Stimulated activated CD8-positive, alpha-beta memory T cell treated with anti-CD3 and anti-CD28 coated beads, Interleukin-7, amount 100 ng/mL, for 4 hours (primary cell): ENCODE measurements at places on chromosomes 2 and 18.

DNA sequence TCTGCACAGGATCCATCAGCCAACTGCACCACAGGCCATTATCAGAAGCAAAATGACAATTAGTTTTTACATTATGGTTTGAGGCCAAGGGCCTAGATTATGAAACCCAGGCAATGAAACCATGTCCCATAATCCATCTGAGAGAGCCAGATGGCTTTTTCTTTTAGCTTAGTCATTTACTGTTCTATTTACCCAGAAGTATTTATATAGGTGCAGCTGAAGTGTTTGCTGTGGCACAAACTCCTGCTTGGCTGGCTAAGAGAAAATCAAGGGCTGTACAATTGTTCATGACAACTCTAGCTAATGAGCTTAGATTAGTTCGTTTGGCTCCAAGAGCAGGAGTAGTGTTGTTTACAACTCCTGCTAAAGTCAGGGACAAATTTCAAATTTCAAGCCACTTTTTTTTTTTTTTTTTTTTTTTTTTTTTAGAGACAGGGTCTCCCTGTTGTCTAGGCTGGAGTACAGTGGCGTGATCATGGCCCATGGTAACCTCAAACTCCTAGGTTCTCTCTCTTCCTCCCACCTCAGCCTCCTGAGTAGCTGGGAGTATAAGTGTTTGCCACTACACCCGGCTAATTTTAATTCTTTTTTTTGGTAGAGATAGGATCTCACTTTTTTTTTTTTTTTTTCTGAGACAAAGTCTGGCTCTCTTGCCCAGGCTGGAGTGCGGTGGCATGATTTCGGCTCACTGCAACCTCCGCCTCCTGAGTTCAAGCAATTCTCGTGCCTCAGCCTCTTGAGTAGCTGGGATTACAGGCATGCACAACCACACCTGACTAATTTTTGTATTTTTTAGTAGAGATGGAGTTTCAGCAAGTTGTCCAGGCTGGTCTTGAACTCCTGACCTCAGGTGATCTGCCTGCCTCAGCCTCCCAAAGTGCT is 18.4 kb upstream of the REV1 start:
- DNase-seq = no peak

DNA sequence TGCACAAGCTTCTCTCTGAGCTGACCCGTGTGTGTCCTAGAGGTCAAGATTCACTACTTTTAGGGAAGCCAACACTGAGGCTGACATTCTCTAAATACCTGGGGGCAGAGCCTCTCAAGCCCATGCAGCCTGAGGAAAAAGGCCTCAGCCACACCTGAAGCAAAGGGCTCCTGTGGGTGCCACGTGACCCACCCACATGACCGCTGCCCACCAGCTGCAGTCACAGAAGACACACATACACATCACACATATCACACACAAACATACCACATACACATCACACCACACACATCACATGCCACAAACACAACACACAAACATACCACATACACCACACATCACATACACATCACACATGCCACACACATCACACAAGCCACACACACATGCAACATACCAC is 14.6 kb downstream of the TMEM177 start:
- DNase-seq = no peak

DNA sequence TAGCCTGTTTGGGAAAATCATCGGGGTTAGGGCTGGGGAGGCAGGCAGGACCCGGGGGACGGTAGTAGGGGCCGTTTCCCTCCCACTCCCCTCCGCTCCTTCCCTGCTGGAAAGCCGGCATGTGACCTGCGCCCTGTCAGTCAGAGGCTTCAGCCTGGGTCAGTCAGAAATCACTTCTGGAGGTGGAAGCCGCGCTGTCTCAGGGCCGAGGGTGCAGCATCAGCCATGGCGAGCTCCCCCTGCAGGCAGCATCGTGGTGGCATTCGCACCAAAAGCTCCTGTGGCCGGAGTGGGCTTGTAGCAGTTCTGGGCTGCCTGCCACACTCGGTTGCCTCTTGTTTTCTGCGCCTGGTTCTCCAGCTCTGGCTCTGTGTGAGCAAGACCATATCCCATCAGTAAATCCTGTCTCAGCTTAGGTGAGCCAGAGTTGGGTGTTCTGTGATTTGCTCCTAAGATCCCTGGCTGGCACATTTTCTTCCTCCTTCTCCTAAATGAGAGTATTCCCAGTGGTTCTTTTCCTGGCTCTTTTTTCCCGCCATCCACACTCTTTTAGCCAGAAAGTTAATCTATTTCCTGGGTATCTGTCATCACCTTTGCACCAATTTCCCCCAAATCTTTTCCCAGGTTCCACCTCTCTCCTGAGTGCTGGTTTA is 123.9 kb upstream of the CD302 start:
- DNase-seq = peak; percentile 52

DNA sequence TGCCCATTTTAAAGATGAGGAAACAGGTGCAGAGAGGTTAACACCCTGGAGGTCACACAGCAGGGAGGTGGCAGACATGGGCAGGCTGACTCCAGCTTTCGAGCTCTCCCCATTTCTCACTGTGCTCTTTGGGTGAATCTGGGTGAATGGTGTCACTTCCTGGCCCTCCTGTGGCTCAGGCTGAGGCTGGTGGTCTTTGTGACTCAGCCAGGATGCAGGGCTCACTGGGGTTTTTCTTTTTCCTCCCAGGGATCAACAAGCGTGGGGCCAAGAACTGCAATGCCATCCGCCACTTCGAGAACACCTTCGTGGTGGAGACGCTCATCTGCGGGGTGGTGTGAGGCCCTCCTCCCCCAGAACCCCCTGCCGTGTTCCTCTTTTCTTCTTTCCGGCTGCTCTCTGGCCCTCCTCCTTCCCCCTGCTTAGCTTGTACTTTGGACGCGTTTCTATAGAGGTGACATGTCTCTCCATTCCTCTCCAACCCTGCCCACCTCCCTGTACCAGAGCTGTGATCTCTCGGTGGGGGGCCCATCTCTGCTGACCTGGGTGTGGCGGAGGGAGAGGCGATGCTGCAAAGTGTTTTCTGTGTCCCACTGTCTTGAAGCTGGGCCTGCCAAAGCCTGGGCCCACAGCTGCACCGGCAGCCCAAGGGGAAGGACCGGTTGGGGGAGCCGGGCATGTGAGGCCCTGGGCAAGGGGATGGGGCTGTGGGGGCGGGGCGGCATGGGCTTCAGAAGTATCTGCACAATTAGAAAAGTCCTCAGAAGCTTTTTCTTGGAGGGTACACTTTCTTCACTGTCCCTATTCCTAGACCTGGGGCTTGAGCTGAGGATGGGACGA is 13.2 kb downstream of the ITM2C start:
- peak; percentile 69 for DNase-seq

DNA sequence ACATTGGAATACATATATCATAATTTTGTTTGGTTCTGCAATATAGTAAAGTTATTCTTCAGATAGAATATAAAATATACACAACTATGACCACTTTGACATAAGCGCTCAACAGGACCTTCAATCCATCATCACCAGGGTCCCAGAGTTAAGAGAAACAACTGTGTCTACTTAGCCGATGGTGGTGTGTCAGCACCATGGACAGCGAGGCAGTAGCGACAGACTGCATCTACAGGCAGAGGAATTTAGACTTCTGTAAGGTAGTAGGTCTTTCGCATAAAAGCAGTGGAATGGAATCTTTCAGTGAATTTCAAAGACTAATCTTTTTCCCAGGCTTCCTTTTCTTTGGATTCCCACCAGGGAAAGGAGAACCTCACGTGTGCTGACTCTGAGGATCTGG is 20.5 kb upstream of the LRPPRC start:
- no peak for DNase-seq
